ENCODE measurements at places on chromosomes 13 and 19. TPM values are rescaled to one million over a fixed set of nuclear protein-coding genes. Genes with fewer than 3 reads are reported as not detected.

GRCh38 chr19:48997972-48998371, 4.3 kb downstream of the RUVBL2 start:
- no peak for DNase-seq

The PSG3 gene
- polyA plus RNA-seq: not detected

The SBSN gene
- not detected for polyA plus RNA-seq

DNA sequence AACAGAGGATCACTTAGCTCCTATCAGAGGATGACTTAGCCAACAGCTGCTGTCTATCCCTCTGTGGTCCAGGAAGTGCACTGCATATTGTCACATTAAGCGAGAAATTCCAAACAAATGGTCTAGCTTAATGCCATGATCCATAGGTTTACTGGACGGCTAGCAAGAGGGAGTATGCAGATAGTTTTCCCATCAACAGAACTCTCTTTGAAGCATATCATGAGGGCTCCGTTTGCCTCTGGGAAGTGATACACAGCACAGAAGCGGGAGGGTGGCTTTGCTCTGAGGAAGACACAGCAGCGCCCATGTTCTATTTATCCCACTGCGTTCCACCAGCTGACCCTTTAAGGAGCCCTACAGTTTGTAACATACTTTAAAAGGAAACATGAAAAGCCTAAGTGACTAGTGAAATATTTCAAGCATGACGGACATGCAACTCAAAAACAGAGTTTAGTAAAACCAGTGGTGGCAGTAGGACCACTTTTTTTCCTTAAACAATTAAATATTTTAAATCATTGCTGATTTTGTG, 52.7 kb downstream of the COL4A1 start:
- no peak for DNase-seq

The COX6B2 gene
- polyA plus RNA-seq: 1.2 TPM

- DNase-seq: no peak
These were observed 14.1 kb downstream of the SH3GL1 start for GRCh38 chr19:4386041-4386782.

DNA sequence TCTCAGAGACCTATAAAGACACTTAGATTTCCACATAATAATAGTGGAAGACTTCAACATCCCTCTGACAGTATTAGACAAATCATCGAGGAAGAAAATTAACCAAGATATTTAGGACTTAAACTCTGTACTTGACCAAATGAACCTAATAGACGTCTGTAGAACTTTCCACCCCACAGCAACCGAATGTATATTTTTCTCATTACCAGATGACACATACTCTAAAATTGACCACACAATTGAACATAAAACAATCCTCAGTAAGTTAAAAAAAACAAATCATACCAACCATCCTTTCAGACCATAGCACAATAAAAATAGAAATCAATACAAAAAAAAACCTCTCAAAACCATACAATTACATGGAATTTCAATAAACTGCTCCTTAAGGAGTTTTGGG, 201.0 kb downstream of the POSTN start:
- no peak for DNase-seq

DNA sequence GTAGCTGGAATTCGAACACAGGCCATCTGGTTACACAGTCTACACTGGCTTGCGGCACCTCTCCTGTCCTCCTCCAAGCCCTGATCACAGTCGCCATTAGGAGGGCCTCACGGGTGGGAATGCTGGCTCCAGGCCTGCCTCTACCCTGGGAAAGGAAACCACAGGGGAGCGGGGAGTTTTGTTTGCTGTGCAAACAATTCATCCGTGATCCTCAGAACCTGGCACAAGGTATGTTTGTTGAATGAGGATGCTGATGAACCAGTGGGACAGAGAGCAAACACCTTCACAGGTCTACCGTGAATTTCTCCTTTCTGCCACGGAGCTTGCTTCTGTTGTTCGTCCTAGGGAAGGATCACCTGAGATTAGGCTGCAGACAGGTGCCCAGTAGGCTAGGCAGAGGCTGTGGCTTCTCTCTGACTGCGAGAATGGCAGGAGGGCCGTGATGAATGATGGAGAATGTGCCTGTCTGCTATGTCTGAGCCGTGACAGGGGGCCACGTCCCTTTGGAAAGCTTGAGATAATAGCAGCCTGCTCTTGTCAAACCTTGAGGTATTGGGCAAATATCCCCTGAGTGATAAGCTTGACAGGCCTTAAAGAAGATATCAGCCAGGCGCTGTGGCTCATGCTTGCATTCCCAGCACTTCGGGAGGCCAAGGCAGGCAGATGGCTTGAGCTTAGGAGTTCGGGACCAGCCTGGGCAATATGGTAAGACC, 36.7 kb downstream of the PIN1 start:
- no peak for DNase-seq

The ZNF837 gene
- polyA plus RNA-seq: 6.0 TPM

DNA sequence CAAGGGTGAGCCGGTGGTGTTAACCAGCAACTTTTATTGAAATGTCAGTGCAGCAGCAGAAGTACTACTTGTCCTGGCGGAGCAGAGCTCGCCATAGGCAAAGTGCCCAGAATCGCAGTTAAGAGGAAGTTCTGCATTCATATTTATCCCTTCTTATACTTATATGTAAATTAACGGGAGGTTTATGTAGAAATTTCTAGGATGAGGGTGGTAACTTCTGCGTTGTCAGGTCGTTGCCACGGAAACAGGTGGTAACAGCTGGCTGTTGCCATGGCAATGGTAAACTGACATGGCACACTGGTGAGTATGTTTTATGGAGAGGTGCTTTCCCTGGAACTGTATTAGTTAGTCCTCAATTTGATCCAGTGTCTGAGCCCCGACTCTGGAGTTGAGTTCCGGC, 2494.9 kb upstream of the PCDH20 start:
- DNase-seq: no peak

DNA sequence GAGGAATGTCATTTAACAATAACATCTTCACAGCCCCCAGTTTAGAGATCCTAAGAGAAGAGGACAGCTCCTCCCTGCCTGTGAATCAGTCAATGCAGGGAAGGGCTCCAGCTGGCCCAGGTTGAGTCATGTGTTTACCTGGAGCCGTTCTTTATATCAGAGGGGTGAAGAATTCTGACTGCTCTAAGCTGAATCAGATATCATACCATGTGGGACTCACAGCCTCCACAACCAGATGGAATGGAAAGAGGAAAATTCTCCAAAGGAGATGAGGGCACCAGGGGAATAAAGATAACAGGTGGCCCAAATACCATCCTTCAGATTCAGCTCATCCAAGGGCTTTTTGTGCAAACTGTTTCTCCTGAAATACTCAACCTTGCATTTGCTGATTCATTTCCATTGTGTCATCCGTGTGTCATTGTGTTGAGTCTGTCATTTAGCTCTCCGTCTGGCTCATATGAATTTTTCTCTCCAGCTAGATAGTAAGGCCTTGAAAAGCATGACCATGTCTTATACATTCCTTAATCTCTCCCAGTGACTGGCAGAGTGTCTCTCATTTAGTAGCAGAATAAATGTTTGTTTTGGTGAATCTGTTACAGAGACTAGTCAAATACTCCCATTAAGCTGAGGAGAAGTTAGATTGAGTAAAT, 217.9 kb downstream of the RFC3 start:
- no peak for DNase-seq

The GTPBP3 gene
- polyA plus RNA-seq: 28.5 TPM

The GJB2 gene
- 4.6 TPM for polyA plus RNA-seq
